Hematopoietic multipotent progenitor cell (in vitro differentiated cells): ENCODE measurements at places on chromosomes 1 and 21. TPM values are rescaled to one million over a fixed set of nuclear protein-coding genes. Genes with fewer than 3 reads are reported as not detected.

DNA sequence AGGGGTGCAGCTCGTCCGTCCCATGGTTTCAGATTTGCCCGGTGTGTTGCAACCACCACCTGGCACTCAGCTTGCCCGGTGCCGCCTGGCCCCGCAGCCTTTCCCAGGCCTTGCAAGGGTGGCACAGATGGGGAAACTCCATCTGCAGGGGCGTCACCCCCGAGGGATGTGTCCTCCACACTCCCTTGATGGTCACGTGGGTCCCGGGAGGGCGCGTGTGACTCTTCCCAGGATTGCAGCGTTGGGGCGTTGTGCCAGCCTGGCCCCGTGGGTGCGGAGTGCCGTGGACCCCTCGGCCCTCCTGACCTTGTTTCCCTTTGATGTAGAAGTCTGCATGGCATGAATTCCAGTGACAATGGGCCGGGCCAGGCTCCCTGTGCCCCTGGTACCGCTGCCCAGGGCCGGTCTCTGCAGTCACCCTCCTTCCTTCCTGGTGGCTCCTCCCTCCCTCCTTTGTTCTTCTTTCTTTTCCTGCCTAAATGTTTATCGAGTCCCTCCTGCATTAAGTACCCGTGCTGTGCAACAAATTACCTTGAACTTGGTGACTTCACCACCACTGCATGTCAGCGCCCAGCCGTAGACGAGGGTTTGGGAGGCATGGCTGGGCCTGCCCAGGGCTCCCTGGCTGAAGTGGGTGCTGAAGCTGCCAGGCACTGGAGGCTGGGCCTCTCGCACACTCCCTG, 22.9 kb downstream of the RRP1 start:
- no peak for DNase-seq

DNA sequence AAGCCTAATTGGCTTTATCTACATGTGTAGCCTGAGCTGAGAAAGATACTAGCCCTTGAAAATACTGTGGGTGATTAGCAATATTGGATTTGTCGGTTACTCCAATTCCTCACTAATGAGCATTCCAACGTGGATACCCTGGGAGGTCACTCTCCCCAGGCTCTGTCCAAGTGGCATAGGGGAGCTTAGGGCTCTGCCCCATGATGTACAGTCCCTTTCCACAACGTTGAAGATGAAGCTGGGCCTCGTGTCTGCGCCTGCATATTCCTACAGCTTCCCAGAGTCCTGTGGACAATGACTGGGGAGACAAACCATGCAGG, 2.6 kb downstream of the RCC1 start:
- no peak for DNase-seq

OR2L3 gene
- 1.6 TPM for total RNA-seq

KCNJ9 gene
- not detected for total RNA-seq

- DNase-seq = peak; percentile 67
Observed at GRCh38 chr1:60848583-60849188, 233.7 kb upstream of the NFIA start.

DNA sequence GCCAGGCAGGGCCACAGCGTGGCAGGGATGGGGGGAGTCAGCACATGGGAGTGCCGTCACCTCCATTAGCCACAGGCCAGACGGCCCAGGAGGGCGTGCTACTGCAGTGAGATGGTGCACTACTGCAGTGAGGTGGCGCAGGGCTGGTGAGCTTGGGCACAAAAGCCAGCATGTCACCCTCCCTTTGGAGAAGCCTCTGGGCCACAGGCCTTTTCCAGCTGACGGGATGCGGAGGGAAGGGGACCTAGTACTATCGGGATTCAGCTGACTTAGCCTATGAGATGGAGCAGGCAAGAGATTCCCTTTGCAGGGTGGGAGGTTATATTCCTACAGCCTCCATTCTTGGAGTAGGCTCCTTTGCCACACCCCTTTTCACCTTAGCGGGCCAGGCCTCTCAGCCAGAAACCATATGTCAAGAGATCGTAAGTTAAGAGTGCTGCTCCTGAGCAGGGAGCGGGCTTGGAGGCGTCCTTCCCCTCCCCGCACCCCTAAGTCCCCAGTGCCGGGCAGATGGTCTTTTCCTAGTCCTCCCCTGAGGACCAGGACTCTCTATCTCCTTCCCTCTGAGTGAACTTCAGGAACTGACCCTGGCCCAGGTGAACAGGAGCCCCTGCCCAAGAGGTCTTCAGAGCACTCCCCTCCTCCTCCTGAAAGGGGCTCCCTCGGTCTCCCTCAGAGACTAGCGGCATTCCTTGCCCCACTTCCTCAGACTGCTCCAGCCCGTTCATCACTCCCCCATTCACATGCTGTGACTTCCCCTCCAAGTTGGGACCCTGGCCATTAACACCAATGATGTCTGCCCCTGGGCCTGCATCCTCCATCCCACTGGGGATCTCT, 8.2 kb downstream of the NES start:
- DNase-seq = no peak

DNA sequence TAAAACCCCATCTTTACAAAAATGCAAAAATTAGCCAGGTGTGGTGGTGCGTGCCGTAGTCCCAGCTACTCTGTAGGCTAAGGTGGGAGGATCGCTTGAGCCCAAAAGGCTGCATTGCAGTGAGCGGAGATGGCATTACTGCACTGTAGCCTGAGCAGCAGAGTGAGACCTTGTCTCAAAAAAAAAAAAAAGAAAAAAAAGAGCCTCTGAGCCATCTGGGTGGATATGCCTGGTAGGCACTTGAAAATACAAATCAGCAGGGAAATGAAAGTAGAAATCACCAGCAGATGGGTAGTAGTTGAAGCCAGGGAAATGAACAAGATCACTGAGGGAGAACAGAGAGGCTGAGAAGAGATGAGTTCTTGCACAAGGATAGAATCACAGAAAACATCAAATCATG, 131.0 kb upstream of the HMCN1 start:
- DNase-seq = no peak

NUF2 gene
- 1.6 TPM for total RNA-seq

CALML6 gene
- 0.27 TPM for total RNA-seq
